NCI-H187 (cell line): ENCODE measurements at places on chromosomes 13 and 19.

DNA sequence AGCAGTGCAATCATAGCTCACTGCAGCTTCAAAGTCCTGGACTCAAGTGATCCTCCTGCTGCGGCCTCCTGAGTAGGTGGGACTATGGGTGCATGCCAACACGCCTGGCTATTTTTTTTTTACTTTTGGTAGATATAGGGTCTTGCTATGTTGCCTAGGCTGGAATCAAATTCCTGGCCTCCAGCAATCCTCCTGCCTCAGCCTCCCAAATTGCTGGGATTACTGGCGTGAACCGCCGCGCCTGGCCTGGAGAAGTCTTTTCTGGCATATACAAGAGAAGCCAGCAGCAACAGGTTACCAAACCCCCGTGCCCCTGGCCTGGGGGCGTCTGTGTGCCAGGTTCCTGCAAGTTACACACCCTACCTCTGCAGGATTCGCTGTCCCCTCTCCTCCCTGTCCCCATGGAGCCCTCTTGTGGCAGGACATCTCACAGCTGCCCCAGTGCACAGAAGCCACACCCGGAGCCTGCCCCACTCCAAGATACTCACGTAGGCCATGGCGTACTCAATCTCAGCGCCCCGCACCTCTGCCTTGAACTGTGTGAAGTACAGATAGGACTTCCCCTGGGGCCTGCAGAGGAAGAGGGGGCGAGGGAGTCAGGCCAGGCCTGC, 9.9 kb downstream of the MYDGF start:
- no peak for DNase-seq

- no peak for DNase-seq
Measured at GRCh38 chr13:24110011-24110410, 50.5 kb upstream of the SPATA13 start.

GRCh38 chr19:58097781-58098681, at the start of gene ZSCAN18:
ZSCAN18 (minus strand) TSS chr19:58098231; CDS start chr19:58090267, 7,964 bp downstream.
- peak; percentile 80 for DNase-seq

- peak; percentile 81 for DNase-seq
Measured at GRCh38 chr19:41787055-41787454, 9.3 kb upstream of the CEACAM3 start.

DNA sequence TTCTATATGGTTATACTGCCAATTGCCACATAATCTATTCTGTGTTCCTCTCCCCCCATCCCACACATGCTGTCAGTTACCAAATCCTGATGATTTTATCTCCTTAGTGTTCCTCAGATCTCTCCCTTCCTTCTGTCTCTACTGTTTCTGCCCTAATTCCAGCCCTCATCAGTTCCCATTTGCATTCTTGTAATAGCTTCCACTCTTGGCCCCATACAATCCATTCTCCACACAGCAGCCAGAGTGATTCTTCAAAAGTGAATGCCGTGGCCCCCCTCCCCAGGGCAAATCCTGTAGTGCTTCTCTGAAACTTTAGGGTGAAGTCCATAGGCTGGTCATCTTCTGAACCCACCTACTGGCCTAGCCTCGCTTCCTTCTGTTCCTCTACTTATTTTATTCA, 114.4 kb downstream of the ZAR1L start:
- DNase-seq: no peak

DNA sequence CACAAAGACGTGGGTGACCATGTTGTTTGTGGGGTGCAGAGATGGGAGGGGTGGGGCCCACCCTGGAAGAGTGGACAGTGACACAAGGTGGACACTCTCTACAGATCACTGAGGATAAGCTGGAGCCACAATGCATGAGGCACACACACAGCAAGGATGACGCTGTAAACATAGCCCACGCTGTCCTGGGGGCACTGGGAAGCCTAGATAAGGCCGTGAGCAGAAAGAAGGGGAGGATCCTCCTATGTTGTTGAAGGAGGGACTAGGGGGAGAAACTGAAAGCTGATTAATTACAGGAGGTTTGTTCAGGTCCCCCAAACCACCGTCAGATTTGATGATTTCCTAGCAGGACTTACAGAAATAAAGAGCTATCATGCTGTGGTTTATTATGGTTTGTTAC, 5.6 kb downstream of the KLK2 start:
- no peak for DNase-seq

DNA sequence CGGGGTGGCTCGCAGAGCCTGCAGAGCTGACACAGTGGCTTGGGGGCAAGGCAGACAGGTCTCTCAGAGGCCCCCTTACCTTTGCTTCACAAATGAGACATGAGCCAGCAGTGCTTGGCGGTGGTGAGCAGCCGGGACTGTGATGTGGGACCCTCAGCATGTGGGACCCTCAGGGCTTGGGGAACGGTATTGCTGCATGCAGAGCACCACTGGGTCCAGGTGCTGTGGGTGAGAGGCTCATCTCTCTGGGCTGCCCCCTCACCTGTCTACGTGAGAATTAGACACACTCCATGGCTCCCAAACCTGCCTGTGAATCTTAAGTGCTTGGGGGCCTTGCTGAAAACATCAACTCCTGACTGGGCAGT, 106.6 kb downstream of the COL4A2 start:
- no peak for DNase-seq

- no peak for DNase-seq
Measured at GRCh38 chr13:30021611-30022010, 171.2 kb upstream of the UBL3 start.

DNA sequence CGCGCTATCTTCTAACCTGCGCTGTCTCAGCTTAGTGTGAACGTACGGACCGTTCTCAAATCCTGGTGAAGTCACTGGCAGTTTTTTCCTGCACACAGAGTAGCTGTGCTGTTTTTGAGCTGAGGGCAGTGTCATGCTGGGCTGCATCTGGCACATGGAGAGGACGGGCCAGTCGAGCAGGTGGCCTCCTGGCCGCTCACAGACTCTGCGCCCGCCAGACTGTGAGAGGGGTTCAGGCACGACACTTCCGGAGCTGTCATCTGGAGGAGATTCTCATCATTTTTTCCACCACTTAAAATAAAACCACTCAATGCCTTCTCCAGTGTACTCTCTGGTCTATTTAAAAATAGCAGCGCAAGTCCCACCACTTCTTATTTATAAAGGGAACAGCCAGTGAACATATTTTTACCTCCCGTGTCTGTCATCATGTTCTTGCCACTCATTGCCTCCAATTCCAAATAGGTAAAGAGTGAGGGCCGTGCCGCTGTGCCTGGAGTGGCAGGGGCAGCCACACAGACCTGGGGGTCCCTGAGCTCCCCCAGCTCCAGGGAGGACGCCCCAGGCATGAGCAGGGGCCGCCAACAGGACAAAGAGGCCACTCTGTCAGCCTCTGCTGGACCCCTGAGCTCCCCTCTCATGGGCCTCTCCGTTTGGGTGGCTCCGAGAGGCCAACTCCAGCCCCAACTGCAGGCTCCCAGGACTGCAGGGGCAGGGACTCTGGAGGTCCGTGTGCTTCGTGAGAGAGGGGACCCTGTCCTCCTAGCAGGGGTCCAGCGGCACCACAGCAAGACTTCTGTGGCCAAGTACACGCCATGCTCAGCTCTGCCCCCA, 36.9 kb upstream of the GRTP1 start:
- no peak for DNase-seq

DNA sequence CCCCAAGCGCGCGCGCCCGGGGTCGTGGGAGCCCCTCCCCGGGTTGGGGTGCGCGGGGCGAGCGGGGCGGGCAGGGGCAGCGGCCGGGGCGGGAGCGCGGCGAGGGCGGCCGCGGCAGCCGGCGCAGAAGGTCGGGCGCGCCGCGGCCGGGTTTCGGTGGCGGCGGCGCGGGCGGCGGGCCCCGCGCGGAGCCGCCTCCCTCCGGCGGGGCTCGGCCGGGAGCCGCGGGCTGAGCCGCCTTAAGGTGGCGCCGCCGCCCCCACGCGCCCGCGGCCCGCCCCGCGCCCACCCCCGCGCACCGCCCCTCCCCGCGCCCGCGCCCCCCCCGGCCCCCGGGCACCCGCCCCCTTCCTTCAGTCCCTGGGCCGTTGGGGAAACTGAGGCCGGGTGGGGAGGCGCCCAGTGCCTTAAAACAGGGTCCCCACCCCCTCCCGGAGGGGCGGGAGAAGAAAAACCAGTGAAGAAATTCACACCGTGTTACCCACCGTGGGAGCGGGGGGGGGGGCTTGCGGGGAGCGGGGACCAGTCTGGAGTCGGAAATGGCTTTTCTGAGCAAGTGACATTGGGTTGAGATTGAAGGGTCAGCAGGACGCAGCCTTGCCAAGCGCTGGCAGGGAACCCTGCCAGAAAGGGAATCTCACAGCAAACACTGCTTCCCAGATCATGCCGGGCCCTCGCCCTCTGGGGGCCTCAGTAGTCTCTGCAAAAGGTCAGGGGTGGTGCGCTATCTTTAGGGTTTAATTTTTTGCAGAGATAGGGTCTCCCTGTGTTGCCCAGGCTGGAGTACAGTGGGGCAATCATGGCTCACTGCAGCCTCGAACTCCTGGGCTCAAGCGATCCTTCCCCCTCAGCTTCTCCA, at the start of gene TLE2:
TSS of gene TLE2 (minus strand) at position 216 of the 859 bp plus-strand sequence. CDS start 376 bp downstream, outside the sequence.
- no peak for DNase-seq

DNA sequence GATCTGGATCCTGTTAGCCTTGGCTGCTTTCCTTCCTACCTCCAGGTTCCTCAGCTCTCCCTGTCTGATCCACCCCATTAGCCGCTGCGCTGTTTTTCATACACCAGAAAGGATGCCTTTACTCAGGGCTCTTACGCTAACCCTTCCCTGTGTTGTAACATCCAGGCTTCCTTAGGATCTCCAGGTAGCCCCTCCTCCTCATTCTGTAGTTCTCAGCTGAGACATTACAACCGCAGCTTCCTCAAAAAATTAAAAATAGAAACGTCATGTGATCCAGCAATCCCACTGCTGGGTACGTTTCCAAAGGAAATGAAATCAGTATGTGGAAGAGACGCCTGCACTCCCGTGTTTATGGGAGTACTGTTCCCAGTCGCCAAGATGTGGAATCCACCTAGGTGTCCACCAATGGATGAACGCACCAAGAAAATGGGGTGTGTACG, 18.4 kb upstream of the MYADM start:
- DNase-seq: no peak

DNA sequence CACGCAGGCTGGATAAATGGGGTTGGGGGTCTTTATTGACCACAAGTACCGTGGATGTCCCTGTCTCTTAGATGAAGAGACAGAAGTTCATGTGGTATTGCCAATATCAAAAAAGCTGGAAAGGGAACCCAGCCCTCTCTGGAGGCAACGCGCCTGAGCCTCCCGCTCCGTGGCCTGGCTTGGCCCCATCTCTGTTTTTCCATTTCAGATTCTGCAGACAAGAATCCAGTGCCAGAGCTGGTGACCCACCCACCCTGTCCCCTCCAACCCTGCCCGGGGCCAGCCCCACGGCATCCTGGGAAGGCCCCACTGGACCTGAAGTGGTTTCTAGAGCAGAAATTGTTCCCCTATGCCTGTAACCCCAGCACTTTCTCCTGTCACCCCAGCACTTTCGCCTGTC, 57.7 kb downstream of the PTPRS start:
- no peak for DNase-seq

- DNase-seq: no peak
Measured at GRCh38 chr19:10566408-10566657, 523 bp upstream of the KRI1 start.

- DNase-seq: no peak
Measured at GRCh38 chr19:1255186-1256161, 7.1 kb downstream of the MIDN start.

DNA sequence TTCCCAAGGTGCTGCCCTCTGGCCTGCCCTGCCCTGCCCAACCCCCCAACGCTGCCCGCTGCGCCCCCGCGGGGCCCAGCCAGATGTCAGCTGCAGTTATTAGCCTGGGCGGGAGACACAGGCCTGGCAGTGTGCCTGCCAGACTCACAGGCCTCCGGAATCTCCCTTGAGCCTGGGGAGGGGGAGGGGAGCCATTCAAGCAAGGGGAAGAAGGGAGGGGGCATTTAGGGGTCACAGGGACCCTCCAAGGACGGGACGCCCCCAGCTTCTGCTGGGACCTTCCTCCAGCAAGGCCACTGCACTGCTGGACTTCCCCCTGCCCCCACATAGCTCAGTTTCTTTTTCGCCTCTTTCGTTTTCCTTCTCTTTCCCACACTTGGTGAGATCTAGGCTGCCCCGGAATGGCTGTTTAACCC, 2.6 kb upstream of the JUNB start:
- no peak for DNase-seq

DNA sequence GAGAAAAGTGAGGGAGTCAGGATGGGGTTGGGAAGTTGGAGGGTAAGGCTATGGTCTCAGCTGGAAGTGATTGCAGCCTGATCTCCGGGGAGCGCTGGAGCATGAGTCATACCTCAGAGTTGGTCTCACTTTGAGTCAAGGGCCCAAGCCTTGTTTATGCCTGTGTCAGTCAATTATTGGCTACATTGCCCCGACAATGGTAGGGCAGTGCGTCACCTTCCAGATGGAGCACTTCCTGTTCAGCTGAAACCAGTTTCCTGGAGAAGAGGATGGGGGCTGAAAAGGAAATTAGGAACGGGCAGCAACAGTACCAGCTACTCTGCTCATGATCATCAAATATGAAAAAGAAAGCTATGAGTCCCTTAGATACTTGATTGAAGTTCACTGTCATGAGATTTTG, 60.4 kb downstream of the ADGRE1 start:
- no peak for DNase-seq

GRCh38 chr19:40811478-40812341, 12.7 kb downstream of the EGLN2 start:
- DNase-seq: no peak

DNA sequence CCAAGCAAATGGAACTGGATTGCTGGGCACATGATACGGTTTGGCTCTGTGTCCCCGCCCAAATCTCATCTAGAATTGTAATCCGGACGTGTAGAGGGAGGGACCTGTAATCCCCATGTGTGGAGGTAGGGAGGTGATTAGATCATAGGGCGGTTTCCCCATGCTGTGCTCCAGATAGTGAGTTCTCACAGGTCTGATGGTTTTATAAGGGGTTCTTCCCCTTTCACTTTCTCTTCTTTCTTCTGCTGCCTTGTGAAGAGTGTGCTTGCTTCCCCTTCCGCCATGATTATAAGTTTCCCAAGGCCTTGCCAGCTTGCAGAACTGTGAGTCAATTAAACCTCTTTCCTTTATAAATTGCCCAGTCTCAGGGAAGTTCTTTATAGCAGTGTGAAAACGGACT, 32.6 kb upstream of the MTIF3 start:
- no peak for DNase-seq

- DNase-seq: no peak
Measured at GRCh38 chr19:33674626-33675367, 53.0 kb downstream of the CHST8 start.
